Suppressor macrophage (primary cell): ENCODE measurements at places on chromosomes 2 and 18.

GRCh38 chr2:152499331-152499816 lies 164.4 kb downstream of the FMNL2 start:
- peak; percentile 54 for DNase-seq

- DNase-seq = no peak
These were observed 107.6 kb downstream of the BIRC6 start for GRCh38 chr2:32464431-32464830.

- DNase-seq = no peak
These were observed 203.3 kb downstream of the EN1 start for GRCh38 chr2:118644190-118644589.

DNA sequence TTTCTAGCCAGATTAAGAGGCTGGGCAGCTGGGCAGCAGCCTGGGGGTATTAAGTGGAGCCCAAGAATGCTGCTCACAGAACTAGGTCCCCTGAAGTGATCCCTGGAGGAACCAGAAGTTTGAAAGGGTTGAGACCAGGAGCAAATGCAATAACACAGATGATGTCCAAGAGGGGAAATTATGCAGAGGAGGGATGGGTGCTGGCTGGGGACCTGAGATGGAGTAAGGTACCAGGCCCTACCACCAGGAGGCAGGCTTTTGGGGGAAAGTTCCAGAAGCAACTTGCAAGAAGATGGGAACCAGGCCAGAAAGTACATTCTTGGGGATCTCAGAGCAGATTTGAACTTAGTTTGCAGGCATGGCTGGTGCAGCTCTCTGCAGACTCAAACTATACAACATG lies 175.1 kb downstream of the NCK2 start:
- DNase-seq = peak; percentile 51

DNA sequence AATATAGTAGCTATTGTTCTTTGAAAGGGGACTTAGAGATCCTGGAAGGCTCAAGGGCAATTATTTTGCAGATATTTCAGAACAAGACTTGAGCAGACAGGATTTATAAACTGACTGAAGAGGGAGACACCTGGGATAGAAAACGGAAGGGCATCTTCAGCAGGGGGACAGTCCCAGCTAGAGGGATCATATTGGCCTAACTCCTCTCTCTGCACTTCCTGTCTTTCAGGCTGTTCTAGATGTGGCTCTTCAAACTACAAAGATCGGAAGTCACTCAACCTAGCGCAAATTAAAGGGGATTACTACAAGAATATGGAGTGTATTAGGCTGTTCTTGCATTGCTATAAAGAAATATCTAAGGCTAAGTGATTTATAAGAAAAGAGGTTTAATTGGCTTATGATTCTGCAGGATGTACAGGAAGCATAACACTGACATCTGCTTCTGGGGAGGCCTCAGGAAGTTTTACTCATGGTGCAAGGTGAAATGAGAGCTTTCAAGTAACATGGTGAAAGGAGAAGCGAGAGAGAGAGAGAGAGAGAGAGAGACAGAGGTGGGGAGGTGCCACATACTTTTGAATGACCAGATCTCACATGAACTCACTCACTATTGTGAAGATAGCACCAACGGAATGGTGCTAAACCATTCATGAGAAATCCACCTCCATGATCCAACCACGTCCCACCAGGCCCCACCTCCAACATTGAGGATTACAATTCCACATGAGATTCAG lies 5.3 kb upstream of the CTIF start:
- DNase-seq = no peak

DNA sequence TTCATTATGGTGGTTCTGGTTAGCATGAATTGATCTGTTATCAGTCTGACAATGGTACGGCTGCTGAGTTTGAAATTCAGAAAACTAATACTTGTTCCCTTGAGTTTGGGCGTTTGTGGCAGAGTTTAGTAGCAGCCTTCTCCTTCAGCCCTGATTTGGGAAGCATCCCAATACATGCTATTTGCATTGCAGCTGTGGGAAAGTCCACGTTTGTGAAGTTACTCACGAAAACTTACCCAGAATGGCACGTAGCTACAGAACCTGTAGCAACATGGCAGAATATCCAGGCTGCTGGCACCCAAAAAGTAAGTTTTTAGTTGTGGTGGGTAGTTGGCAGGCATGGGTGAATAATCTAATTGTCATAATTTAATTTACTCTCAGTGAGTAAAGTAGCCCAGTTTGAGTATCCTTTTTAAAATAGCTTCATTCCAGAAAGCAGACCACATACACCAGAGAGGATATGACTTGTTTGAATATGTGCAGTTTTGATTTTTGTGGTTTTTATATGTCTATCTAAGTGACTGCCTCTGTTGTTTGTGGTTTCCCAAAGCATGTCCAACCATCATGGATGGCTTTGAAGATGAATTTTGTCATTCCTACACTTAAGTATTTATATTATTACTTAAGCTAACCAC lies 12.2 kb downstream of the DGUOK start:
- DNase-seq = no peak

DNA sequence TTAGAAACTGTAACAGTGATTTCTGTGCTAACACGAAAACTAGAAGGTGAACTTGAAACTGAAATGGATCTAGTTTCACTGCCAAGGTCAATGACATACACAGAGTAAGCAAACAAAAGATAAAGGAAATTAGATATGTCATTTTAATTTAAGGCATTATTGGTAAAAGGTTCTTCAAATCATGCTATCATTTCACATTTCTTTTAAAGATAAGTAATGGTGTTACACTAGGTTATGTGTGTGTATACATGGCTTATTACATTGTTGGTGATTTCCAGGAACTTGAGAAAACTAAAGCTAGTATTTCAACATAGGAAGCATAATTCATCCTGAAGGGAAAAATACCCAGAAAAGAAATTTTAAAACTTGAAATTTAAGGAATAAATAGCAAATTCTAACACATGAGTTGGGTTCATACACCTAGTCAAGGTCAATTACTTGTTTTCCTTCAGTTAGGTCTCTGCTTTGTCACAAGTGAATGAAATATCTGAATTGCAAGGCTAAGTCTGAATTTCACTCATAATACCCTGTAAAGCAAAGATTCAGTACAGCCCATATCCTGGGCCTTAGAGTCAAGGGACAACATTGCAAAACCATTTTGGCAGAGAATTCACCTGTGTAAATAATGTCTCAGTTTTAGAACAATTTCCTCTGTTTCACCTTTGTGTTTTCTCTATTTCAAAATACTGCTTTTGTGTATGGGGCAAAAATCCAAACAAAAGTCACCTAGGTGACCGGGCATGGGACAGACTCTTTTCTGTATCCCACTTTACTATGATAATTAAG lies 141.6 kb downstream of the SRBD1 start:
- no peak for DNase-seq

DNA sequence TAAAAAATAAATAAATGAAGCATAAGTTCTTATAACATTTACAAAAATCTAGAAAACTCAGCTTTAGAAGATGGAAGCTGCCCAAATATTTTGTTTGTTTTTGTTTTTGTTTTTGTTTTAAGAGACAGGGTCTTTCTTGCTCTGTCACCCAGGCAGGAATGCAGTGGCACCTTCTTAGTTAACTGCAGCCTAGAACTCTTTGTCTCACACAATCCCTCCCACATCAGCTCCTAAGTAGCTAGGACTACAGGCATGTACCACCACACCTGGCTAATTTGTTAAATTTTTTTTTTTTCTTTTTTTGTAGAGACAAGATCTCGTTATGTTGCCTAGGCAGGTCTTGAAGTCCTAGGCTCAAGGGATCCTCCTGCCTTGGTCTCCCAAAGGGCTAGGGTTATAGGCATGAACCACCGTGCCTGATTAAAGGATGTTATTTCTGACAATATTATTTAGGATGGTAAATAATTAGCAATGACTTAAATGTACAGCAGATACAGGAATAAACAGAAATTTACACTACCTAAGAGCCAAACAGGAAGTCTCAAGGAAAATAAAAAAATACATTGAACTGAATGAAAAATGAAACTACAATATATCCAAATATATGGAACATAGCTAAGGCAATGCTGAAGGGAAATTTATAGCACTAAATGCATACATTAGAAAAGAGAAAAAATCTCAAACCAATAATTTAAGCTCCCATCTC lies 17.2 kb downstream of the SESTD1 start:
- DNase-seq = no peak

- DNase-seq = no peak
These were observed 325.1 kb downstream of the RND3 start for GRCh38 chr2:150162241-150162942.

- no peak for DNase-seq
These were observed 445.2 kb downstream of the IRS1 start for GRCh38 chr2:226354434-226354833.

- no peak for DNase-seq
These were observed 127.1 kb downstream of the NCOA1 start for GRCh38 chr2:24618144-24618543.

- DNase-seq = peak; percentile 49
These were observed 79.3 kb downstream of the SDC1 start for GRCh38 chr2:20145497-20146193.

GRCh38 chr18:55925772-55926171 lies 337.8 kb upstream of the TCF4 start:
- DNase-seq = no peak

- peak; percentile 86 for DNase-seq
These were observed 27.6 kb downstream of the C2orf76 start for GRCh38 chr2:119338826-119339561.

GRCh38 chr2:228048838-228049490 lies 132.5 kb downstream of the SPHKAP start:
- DNase-seq = peak; percentile 15

GRCh38 chr2:10521356-10522169 lies 73.4 kb upstream of the ODC1 start:
- DNase-seq = no peak

DNA sequence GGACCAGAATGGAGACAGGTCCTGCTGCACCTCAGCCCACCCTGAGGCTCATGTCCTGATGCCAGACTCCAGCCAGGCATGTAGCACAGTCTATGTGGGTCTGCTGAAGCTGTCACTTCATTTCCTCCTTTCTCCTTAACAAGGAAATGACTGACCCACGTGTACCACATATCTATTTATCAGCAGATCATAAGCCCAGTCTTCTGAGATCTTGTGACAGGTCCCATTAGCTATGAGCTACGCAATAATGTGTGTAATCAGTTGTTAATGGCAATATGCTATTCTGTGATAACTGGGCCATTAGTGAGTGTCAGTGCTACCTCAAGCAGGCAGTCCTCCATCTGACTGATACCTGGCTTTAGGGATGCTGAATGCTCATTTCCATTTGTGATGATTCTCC lies 615.3 kb downstream of the BCL11A start:
- no peak for DNase-seq

- no peak for DNase-seq
These were observed 99.4 kb upstream of the MSH2 start for GRCh38 chr2:47303341-47304148.

DNA sequence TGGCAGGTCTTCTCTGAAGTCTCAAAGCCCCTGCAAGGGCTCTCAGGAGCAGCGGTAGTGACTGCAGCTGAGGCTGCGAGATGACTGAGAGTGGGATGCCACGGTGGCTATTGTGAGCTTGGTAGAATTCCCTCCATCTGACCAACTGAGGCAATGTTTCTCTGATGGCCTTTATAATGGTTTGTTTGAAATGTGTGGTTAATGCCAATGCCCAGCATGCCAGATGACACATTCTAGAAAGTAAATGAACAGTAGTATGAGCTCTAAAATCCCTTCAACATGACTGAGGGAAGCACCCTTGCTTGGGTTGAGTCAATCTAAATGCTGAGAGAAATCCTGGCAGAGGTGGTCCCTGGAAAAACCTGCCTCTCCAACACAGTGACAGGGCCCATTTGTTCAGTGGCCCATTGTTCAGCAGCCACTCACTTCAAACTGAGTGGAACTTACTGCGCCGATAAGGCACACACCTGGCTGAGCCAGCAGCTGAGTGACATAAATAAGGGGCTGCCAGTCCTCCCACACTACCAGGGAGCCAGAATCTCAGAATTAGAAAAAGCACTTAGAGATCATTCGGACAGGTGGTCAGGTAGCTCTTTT lies 31.7 kb downstream of the SULT1C2 start:
- no peak for DNase-seq

DNA sequence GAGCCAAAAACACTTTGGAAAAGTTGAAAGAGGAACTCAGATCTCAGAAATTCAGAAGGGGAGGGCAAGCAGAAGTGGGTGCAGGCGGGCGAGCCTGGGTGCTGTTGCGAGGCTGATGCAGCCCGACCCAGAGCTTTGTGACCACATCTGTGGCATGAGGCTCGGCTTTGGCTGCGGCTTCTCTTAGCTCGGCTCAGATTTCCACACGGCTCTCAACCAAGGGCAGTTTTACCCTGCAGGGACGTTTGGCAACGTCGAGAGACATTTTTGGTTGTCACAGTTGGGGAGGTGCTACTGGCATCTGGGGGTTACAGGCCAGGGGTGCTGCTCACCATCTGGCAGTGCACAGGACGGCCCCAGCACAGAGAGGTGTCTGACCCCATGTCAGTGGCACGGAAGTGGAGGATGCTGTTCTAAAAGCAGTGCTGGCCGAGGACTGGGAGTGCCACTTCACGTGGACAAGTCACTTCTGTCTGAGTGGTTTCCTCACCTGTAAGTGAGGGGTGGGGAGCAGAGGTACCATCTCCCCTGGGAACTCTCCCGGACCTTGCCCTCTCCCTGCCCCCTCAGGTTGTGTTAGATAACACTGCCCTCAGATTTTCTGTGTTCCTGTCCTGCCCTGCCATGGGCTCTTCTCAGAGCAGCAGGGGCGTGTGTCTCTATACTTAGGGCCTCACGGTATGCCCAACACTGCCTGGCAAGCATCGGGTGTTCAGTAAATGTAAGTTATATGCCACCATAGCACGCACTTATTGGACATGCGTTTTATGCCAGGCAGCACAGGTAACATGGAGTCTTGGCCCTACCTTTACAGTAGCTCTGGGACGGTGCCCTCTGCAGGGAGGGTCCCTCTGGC lies 48.7 kb upstream of the FAHD2A start:
- DNase-seq = peak; percentile 13

GRCh38 chr18:9849407-9850283 lies 36.1 kb upstream of the TXNDC2 start:
- DNase-seq = peak; percentile 93

- DNase-seq = no peak
These were observed 58.0 kb downstream of the CCDC88A start for GRCh38 chr2:55361465-55362189.
